ENCODE measurements at places on chromosomes 7 and 10.

- no peak for DNase-seq
Measured at GRCh38 chr10:48253970-48254657, 20.4 kb downstream of the FRMPD2 start.

GRCh38 chr10:101724446-101724845, 29.5 kb upstream of the FBXW4 start:
- DNase-seq: no peak

DNA sequence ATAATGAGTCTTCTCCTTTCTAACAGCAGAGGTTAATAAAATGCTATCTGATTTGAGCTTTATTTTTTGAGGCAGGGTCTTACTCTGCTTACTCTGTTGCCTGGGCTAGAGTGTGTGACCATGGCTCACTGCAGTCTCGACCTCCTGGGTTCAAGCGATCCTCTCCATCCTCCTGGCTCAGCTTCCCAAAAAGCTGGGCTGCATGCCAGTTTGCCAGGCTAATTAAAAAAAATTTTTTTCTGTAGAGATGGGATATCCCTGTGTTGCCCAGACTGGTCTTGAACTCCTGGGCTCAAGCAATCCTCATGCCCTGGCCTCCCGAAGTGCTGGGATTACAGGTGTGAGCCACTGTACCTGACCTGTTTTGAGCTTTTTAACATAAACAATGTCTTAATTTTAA, 56.7 kb downstream of the SCD start:
- no peak for DNase-seq

- peak; percentile 2 for DNase-seq
Measured at GRCh38 chr10:75029857-75030256, 81.6 kb upstream of the SAMD8 start.

DNA sequence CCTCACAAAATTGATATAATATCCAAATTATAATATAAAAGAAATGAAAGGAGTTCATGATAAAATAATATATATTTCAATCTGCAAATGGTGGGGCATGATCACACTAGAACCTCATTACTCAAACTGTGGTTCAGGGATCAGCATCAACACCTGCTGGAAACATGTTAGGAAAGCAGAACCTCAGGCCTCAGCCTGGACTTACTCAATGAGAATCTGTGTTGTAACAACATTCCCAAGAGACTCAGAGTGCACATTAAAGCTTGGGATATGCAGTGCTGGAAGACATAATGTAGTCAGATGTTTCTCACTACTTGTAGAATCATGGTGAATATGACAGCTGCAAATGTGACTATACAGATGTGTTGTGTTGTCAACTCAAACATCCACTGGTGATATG, 81.7 kb upstream of the ITPRID1 start:
- no peak for DNase-seq

- no peak for DNase-seq
Measured at GRCh38 chr7:64863021-64863420, 40.1 kb upstream of the ZNF273 start.

GRCh38 chr10:76405922-76406321, 974.5 kb downstream of the LRMDA start:
- DNase-seq: no peak

GRCh38 chr7:45642044-45642443, 67.9 kb downstream of the ADCY1 start:
- no peak for DNase-seq

GRCh38 chr7:33041631-33042428, 20.7 kb downstream of the NT5C3A start:
- DNase-seq: no peak

DNA sequence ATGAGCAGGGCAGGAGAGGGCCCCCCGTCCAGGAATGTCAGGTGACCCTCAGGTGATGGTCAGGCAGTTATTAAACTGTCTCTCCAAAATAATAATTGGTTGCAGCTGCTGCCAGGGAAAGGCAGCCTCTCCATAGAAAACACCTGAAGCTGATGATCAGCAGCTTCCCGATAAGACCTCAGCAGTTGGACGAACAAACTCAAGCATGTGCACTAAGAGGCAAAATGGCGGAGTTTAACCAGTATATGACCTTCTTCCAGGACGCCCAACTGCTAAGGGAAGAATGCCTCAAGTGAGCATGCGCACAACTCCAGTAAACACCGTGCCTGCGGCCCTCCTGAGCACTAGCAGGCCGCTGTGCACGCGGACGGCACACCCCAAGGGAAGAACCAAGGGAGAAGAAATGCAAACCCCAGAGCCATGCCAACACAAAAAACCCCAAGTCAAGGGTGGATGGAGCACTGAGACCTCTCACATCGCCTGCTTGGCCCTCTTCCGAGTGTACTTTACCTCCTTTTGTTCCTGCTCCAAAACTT, 38.9 kb upstream of the ADARB2 start:
- DNase-seq: no peak

DNA sequence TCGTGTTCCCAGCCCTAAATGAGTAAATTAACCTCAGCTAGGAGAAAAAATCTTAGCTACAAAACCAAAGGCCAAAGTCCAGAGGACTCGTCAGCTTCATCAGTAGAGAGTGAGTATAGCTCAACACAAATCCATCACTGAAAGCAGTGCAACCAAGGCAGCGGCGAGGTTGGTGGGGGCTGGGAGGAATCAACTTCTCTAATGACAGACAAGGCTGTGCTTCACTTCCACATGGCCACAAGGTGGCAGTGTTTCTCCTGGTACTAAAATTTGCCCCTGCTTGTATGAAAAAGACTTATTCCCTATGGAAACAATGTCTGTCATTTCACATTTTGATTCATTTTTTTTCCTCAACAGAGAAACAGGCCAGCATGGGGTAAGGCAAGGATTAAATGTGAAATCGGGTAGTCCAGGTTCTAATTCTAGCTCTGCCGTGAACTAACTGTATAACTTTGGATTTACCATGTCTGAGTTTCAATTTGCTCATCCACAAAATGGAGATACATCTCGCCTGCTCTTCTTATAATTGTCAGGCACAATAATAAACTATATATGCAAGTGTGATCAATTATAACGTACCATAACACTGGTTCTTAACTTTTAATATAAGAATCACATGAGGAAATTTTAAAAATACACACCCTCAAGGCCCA, 39.3 kb downstream of the FAS start:
- peak; percentile 6 for DNase-seq

GRCh38 chr7:92517631-92518030, 10.7 kb downstream of the PEX1 start:
- no peak for DNase-seq

DNA sequence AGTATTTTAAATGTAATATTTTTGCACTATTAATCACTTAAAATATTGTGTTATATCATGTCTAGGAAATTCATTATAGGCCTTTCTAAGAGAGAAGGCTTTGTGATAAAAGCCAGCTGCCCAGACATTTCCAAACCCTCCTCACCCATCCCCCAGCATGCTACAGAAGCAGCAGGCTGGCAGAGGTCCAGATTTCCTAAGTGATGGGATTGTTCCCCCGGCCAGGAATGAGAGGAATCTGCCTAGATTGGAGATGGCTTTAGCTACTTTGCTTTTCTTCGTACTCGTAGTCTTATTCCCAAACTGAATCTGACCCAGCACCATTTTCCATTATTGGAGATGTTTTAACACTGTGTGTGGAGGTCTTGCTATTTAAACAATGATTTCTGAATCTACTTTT, 29.4 kb downstream of the CDK14 start:
- peak; percentile 94 for DNase-seq
